Adrenal gland (tissue), 19 donors: ENCODE measurements at places on chromosomes 2 and 18.

GRCh38 chr18:8153887-8154583 lies 455.2 kb upstream of the RAB12 start:
- DNase-seq = no peak

- no peak for DNase-seq
These were observed 63.3 kb downstream of the EDAR start for GRCh38 chr2:108925735-108926134.

- DNase-seq = no peak
These were observed 39.0 kb downstream of the SLC66A2 start for GRCh38 chr18:79912409-79912991.

- no peak for DNase-seq
These were observed 1.5 kb upstream of the STON1 start for GRCh38 chr2:48528431-48528830.
